ENCODE measurements at places on chromosomes 12 and 14.

DNA sequence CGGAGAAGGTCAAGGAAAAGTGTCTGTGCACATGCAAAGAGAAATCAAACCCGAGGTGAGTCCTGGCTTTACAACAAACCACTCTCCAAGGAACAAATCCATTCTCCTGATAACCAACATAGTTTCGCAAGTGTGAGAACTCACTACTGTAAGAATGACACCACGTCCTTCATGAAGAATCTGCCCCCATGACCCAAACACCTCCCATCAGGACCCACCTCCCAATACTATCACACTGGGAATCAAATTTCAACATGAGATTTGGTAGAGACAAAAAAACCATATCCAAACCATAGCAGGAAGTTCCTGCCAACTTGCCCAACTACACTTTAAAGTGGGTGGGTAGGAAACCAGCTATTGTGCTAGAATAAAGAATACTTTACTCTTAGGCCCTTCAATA is 2.4 kb upstream of the ERC1 start:
- no peak for DNase-seq

- no peak for DNase-seq
Observed at GRCh38 chr12:88953029-88953586, 372.8 kb upstream of the KITLG start.

- no peak for DNase-seq
Observed at GRCh38 chr12:62128175-62128975, 131.8 kb upstream of the USP15 start.

DNA sequence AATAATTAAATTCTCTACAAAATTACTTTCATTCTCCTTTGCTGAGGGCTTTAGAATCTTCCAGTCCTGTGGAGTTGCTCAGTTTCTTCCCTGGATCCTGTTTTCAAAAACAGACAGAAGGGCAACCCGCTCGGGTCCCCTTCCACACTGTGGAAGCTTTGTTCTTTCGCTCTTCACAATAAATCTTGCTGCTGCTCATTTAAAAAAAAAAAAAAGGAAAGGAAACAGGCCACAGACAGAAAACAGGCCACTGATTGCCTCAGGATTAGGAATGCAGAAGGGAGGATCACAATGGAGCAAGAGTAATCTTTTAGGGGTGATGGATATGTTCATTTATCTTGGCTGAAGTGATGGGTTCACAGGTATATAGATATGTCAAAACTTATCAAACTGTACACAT is 29.5 kb upstream of the HIGD1C start:
- no peak for DNase-seq

DNA sequence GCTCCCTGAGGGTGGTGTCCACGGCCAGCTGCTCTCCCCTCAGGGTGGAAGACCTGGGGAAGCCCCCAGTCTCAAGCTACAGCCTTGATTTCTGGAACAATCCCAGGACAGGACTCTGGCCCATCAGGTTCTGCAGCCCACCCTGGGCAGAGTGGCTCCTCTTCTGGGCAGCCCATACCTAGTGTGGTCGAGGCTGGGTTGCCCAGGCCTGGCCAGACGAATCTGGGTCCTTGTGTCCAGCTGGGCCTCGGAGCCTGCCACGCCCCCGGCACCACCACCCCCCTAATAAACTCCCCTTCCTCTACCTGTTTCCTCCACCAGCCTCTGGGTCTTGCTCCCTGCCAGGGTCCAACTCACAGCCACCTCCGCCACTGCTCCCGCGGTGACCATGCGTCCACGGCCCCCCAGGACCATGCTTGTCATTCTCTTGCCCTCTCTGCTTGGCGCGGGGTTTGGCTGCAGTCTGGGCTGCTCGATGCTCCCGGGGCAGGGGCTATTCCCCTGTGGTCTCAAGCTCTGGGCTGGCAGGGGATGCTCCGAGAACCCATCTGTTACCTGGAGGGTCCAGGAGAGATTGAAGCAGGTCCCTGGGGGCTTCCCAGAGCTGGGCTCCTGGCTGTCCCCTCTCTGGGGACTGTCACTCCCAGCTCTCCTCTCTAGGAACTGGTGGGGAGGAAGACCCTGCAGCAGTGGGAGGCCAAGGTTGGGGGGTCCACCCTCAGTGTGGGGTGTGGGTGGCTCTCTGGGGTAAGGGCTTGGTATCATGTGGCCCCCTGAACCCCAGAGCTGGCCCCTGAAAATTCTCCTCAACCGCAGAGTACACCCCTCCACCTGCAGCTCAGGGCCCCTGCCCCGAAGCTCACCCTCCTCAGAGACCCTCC is 8.7 kb upstream of the GPR132 start:
- DNase-seq = no peak

DNA sequence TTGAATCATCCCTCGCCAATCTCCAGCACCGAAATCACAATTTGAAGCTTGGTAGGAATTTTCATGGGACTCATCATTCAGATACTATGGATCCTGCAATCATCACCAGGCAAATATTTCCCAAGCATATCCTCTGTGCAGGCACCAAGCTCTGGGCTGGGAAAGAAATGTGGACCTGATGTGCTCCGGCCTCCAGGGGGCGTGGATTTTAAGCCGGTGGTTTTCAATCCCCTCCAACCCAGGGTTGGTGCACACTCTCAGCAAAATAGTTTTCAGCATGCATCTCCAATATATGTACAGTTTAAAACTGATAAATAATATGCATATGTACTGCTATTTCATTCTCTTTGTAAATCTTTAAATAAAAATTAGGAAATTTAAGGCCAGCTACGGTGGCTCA is 98.9 kb downstream of the RBM19 start:
- no peak for DNase-seq

- DNase-seq = no peak
Observed at GRCh38 chr12:38736821-38737220, 168.6 kb downstream of the CPNE8 start.

GRCh38 chr12:124487066-124487833 is 80.2 kb downstream of the NCOR2 start:
- DNase-seq = no peak

- DNase-seq = no peak
Observed at GRCh38 chr14:76371066-76371465, 4.9 kb upstream of the ESRRB start.

DNA sequence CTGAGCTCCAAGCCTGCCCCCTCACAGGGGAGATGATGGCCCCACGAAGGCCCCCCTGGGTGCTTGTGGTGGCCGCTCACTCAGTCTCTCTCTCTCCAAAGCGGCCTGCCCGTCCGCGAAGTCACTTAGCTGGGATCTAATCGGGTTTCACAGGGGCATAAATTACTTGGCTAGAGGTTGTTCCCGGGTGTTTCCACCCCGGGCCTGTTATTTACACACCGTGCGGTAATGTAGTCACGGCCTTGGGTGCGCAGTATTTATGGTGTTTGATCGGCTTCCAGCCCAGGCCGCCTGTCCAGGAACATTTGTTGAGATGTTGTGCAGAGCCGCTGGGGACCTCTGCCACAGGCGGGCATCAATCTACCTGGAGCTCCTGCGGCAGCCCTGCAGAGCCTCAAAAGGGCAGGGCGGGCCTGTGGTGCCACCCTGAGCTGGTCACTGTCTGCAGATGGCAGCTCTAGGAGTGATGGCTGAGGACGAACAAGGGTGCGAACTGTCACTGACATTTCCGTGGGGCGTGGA is 91.2 kb downstream of the KIF26A start:
- no peak for DNase-seq

GRCh38 chr12:23631786-23632377 is 317.6 kb downstream of the SOX5 start:
- no peak for DNase-seq

GRCh38 chr12:103905730-103906349 is 24.4 kb upstream of the HSP90B1 start:
- DNase-seq = no peak

DNA sequence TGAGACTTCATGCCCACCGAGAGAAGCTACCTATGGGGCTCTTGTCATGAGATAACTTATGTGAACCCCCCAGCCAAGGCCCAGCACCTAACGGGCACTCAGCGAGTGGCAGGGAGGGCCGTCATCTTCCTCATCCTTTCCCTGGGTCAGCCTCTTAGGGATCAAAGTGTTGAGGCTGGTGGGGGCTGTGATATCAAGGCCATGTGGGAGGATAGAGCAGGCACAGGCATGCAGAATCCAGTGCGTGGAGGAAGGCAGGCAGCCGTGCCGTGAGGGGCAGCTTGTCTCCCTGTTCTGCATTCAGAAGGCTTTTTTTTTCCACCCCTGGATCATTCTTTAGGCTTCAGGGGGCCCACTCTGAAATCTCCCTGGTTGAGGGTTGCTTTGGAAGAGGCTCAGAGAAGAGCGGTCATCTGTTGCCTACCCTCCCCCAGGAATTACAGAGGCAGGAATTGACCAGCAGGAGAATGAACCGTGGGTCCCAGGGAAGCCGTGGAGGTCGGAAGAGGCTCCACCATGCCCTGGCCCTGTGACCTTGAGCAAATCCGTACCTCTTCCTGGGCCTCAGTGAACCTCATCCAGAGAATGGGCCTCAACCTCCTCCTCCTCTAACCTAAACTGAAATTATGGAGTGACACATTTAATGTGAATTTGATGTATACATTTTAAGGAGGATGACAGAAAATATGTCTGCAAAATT is 62.8 kb downstream of the BEGAIN start:
- DNase-seq = no peak

- DNase-seq = no peak
Observed at GRCh38 chr12:120199595-120200306, 1.2 kb downstream of the RPLP0 start.

- no peak for DNase-seq
Observed at GRCh38 chr14:100246809-100247428, 8.0 kb downstream of the YY1 start.

GRCh38 chr12:117486840-117487659 is 125.6 kb upstream of the NOS1 start:
- DNase-seq = no peak

- no peak for DNase-seq
Observed at GRCh38 chr12:116977465-116978380, 67.0 kb downstream of the FBXW8 start.

DNA sequence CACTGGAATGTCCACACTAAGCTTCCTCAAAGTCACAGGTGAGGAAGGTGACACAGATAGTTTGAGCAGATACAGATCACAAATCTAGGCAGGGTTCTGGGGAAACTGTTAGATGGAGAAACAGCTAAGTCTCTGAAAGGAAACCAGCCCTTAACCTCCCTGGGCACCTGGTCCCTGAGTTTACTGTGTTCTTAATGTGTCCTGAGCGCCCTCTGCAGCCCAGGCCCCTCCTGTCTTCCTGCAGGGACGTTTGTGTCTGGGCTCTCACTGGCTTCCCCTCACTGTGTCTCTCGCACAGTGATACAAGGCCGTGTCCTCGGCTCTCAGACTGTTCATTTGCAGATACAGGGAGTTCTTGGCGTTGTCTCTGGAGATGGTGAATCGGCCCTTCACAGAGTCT is 684.3 kb downstream of the TMEM121 start:
- DNase-seq = no peak

GRCh38 chr14:64861916-64862315 is 17.8 kb downstream of the SPTB start:
- no peak for DNase-seq

GRCh38 chr14:86404989-86405649 is 875.2 kb downstream of the FLRT2 start:
- DNase-seq = no peak

- no peak for DNase-seq
Observed at GRCh38 chr14:60590991-60591414, 58.3 kb downstream of the SIX1 start.

DNA sequence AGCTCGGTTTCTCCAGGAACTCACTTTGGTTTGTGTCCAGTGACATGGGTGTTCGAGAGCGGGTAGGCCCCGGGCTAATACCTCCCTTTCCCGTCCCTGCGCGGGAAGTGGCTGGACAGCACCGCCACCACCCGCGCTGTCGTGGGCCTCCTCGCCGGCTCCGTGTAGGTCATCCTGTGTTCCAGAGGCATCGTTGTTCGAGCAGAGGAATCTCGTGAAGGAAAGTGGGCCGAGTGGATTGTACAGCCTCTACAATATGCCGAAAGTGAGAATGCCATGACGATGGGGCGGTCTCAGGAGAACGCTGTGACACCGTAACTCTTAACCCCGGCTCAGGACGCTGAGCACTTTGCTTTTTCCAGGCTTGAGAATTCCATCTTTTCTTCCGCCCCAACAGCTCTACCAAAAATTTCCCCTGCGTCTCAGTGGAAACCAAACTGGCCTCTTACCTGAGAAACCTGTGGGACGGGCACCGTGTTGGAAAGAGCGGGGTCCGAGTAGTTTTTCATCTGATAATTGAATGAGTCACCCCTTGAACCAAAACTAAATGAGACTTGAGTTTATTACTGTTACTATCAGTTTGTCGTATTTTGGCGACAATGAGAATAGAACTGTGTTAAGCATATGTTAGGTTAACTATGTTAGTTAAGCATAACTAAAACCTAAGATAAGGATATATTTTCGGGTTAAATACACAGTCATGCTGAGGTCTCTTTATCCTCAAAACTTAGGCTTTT is 510 bp downstream of the EIF2S1 start:
- DNase-seq = no peak

DNA sequence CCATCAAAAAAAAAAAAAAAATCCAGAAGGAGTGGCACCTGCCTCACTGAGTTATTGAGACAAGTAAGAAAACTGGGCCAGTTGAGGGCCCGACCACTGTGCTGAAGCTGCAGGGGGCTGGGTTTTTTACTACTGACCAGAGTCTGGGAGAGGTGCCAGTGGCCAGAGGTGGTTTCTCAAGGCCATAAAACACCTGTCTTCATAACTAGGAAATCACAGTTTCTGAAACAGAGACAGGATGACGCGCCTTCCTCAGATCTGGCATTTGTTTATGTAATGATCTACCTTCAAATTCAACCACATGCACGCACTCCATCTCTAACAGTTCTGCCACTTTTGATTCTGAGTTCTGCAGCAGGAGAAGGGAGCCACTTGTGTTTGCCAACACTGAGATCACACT is 12.7 kb downstream of the TSPAN11 start:
- no peak for DNase-seq

DNA sequence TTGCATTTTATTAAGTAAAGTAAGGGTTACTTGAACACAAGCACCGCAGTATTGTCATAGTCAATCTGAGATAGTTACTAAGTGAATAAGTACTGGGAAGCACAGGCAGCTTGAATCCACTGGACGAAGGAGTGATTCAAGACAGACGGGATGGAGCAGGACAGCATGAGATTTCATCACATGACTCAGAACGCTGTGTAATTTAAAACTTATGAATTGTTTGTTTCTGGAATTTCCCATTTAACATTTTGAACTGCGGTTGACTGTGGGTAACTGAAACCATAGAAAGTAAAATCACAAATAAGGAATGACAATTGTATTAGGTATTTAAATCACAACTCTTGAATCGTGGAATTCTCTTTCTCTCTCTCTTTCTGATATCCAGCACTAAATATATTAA is 1630.4 kb upstream of the SEL1L start:
- no peak for DNase-seq

All from pancreas (tissue), 10 donors.